NCI-H345 (cell line): ENCODE measurements at places on chromosomes 11 and 22.

DNA sequence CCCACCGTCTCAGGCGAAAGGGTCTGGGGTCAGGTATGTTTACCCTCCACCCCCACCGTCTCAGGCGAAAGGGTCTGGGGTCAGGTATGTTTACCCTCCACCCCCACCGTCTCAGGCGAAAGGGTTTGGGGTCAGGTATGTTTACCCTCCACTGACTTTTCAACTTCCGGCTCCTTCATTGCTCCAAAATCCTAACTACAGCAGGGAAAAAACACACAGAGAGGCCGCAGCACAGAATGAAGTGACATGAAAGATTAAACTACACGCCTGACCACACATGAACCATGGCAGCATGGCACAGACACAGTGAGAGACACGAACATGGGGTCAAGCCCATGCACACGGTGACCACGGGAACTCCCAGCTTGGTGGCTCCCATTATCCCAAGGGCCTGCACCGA is 634.9 kb upstream of the B3GAT1 start:
- DNase-seq = no peak

DNA sequence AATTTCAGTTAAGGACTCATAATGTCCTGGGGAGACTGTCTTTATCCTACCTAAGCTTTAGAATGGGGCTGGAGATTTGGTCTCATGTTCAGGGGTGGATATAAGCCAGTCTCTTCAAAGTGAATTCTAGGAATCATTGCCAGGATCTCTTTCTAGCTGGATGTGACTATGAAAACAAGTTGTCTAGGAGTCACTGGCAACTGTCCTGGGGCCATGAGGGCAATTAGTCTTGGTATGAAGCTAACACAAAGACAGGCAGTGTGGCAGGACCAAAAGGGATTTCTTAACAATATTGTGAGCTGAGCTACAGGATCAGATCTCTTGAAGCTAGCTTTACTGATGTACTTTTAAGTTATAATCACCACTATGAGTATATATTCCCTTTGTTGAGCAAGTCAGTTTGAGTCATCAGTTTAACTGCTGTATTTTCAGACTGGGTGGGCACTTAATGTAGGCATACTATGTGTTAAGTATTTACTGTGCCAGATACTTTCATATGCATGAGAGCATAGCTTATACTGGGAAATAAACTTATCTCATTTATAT is 390.0 kb upstream of the CCDC90B start:
- DNase-seq = no peak

DNA sequence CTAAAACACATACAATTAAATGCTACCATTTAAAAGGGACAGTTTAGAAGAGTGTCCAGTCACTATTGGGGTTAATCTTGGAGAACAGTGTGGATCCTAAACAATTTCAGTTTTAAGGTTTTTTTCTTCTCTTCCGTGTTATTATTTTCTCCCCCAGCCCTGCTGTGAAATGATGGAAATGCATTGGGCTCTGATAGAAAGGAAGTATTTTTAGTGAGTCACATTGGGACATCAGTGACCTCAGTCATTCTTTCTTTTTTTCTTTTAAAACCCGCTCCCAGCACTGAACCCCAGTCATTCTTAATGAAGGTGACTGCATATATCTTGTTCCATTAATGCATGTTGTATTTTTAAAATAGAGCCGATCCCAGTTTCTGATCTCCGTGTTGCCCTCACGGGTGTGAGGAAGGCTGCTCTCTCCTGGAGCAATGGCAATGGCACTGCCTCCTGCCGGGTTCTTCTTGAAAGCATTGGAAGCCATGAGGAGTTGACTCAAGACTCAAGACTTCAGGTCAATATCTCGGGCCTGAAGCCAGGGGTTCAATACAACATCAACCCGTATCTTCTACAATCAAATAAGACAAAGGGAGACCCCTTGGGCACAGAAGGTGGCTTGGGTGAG is 93.2 kb upstream of the OR4B1 start:
- no peak for DNase-seq

DNA sequence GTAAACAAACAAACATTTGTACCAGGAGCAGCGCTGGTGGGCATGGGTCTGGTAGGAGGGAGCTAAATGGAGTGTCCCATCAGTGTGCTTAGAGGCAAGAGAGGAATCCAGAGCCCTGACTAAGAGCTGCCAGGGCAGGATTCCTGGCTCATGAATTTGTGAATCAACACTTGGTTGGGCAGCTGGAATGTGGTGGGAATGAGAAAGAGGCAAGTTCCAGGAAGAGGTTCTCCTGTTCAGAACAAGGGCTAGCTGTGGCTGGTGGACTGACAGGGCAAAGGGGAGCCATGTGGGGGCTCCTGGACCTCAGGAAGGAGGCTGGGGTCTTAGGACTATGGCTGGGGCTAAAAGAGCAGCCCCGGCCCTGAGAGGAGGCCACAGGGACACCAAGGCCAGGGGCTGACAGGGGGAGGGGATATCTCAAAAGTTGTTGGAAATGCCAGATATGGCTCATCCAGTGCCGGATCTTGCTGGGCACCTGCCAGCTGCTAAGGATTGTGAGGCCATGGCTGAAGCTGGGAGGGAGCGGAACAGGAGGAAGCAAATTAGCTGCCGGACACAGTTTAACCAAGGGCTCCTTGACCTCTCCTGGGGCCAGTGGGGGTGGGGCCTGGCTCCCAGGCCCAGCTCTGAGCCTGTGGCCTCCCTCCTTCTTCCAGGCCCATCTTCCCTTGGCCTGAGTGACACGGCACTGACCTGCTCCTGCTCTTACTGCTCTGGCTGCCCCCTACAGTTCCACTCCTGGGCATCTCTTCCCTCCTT is 14.6 kb upstream of the P2RY6 start:
- DNase-seq = no peak

- DNase-seq = no peak
Measured at GRCh38 chr11:96242191-96242847, 100.7 kb downstream of the MAML2 start.

GRCh38 chr11:8017894-8018483 is 30.9 kb downstream of the EIF3F start:
- DNase-seq = no peak

GRCh38 chr11:37597776-37598175 is 999.7 kb upstream of the RAG2 start:
- DNase-seq = no peak

DNA sequence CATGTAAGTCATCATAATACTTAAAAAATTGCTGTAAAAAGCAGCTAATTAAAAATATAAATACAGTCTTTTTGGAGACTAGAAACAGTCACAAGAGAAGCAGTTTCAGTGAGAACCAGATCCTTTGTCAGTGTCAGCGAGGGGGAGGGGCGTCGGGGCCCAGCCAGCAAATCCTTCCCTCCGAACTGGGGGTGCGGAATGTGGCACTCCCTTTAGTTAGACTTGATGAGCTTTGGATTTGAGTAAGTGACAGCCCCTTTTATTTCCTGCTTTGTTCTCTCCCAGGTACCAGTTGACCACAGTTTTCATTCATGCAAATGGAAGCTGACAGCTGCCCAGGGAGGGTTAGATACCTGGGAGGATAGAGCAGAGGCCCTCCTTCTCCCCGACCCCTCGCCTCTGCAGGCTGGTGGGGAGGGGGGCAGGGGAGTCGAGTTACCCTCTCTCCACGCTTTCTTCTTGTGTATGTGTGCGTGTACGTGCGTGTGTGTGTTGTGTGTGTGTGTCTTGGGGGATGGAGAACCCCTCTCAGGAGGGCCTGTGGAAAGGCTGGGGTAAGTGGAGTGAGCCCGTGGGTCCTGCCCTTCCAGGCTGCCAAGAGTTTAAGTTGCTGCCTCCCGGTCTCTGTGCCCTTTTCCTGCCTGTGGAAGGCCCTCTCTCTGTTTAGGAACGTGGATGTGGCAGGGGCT is 38.3 kb downstream of the PTPRJ start:
- no peak for DNase-seq

DNA sequence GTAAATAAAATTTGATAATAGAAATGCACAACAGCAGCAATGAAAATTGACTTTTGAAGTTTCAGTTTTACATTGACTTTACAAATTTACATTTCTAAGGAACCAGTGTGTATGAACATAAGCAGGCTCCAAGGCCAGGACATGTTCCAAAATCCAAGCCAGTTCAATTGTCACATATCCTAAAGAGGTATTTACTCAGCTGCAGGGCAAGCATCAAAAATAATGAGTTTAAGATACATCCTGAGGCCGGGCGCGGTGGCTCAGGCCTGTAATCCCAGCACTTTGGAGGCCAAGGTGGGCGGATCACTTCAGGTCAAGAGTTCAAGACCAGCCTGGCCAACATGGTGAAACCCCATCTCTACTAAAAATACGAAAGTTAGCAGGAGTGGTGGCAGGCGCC is 39.0 kb upstream of the AKIP1 start:
- DNase-seq = peak; percentile 3

DNA sequence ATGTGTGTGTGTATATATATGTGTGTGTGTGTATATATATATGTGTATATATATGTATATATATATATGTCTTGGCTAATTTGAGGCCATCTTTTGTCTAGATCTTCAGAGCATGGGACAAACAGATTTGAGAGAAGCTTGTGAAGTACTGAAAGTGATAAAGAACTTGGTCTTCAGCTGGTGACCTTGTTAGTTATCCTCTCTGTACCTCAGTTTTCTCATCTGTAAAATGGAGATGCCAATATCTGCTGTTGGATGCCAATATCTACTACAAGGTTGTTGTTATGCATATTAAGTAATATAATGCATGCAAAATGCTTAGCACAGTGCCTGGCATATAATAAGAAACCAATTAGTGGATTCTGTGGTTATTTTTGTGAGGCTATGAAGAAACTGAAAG is 2.5 kb upstream of the FEZ1 start:
- no peak for DNase-seq

DNA sequence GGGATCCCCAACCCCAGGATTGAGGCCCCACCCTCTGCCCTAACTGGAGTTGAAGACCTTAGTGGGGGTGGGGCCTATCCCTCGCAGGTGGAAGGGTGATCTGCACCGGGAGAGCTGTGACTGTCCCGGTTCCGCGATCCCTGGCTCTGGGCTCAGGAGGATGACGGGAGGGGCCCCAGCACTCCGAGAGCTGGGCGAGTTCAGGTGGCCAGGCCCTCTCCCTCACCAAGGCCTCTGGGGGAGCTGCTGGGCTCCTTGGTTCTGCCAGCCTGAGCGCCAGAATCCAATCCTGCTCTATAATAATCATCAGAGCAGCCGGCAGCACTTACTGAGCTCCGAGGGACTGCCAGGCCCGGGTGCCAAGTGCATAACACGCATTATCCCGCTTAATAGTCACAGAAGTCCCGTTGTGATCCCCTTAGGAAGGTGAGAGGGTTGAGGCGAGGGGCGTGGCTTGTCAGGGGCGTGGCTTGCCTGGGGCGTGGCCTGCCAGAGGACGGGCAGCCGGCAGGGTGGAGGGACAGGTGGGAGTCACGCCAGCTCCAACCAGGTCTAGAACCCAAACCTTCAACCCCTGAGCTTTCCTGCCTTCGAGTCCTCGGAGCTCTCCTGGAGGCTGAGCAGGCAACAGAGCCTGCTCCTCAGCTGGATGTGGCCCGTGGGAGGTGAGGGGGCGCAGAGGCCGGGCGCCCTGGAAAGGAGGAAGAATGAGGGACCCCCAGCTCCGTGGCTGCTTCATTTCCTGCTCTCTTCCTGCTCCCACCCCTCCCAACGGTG is 7.3 kb upstream of the SYT7 start:
- peak; percentile 78 for DNase-seq

DNA sequence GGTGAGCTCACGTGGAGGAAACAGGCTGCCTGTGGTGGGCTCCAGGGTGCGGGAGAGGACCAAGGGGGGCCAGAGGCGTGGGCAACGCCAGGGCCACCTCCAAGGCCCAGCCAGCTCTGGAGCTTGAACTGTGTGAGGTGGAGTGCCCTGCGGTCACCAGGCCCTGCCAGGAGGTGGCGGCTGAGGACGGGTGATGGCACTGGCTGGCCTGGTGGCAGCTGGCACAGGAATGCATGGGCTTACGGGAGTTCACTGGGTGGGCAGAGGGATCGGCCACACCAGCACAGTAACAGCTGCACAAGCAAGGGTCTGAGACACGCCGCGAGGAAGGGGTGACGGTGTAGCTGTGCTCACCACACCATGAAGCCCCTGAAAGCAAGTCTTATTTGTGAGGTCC is 15.8 kb downstream of the TOLLIP start:
- DNase-seq = no peak

DNA sequence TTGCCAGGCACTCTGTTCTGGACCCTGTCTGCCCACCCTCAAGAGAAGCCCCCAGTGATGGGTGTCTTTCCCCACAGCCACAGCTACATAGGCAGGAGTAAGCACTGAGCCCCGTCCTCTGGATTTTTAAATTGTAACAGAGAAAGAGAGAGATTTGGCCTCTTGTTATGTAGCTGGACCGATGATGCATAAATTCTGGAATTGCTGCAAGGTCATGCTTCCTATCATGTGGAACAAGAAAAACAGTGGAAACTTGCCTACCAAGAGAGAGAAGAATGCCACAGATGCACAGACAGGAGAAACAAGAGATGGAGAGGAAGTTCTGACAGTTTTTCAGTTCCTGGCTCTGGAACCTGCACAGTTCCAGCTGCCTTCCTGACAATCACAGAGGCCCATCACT is 150.2 kb downstream of the ETS1 start:
- no peak for DNase-seq

- DNase-seq = no peak
Measured at GRCh38 chr11:129643031-129643721, 172.5 kb upstream of the TMEM45B start.

DNA sequence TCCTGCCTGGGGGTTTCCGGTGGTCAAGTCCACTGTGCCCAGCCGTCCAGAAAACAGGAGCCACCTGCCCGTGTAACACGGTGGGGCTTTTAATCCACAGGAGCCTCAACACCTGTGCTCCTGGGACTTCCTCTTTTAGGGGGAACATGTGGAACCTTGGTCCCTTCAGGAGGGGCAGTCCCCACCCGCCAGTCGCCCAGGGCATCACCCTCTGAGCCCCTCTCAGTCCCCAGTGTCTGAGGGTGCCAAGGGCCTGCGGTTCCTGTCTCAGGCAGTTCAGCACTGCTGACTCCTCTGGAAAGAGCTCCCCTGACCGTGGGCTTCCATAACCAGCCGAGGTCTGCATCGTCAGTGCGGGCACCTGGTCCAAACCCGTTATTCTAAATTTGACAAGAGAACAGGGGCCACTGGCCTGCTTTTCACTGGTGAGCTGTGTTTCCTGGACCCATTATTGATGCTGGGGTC is 15.8 kb downstream of the KRTAP5-5 start:
- no peak for DNase-seq
